Umbilical cord (tissue), 2 donors: ENCODE measurements at places on chromosomes 2 and 18. TPM values are rescaled to one million over a fixed set of nuclear protein-coding genes. Genes with fewer than 3 reads are reported as not detected.
A peak's percentile ranks its signal among the peaks of the same experiment; 100 is the strongest.

Gene NEB
- total RNA-seq = 9.6 TPM

- no peak for DNase-seq
Observed at GRCh38 chr2:197181491-197181890, 129.1 kb downstream of the ANKRD44 start.

- no peak for DNase-seq
Observed at GRCh38 chr18:27549335-27550039, 364.4 kb upstream of the CHST9 start.

GRCh38 chr2:191066197-191066918, 52.4 kb upstream of the STAT1 start:
- DNase-seq = no peak

GRCh38 chr2:137846993-137847392, 117.3 kb upstream of the HNMT start:
- DNase-seq = no peak

DNA sequence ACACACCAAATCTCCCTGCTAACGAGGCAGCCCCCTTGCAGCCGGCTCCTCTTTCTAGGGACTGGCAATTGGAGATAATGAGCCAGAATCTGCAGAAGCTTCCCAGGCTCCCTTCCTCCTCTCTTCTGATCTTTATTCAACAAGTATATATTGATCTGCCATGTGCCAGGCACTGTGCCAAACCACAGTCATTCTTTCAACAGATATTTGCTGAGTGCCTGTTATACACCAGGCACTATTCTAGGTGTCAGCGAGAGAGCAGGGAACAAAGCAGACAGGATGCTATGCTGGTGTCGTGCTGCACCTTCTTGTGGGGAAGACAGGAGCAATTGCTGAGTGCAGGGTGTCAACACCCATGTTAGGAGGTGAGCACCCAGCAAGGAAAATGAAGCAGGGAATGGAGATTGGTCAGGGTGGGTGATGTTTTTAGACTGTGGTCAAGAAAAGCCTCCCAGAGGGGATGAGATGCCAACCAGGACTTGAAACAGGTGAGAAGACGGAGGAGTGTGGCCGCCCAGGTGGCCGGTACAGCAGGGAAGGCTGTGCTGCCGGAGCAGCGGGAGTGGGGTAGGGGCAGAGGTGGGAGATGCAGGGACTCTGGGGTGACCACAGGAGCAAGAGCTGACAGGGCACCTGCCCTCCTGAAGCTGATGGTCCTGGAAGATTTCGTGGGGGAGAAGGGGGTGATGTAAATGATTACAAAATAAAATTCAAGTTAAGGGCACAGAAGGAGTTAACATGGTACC, 307.6 kb upstream of the RAB12 start:
- no peak for DNase-seq

- no peak for DNase-seq
Observed at GRCh38 chr2:40199771-40200170, 252.1 kb downstream of the SLC8A1 start.

GRCh38 chr2:176768185-176768584, 444.4 kb upstream of the HNRNPA3 start:
- DNase-seq = no peak

Gene ALLC
- 0.48 TPM for total RNA-seq

DNA sequence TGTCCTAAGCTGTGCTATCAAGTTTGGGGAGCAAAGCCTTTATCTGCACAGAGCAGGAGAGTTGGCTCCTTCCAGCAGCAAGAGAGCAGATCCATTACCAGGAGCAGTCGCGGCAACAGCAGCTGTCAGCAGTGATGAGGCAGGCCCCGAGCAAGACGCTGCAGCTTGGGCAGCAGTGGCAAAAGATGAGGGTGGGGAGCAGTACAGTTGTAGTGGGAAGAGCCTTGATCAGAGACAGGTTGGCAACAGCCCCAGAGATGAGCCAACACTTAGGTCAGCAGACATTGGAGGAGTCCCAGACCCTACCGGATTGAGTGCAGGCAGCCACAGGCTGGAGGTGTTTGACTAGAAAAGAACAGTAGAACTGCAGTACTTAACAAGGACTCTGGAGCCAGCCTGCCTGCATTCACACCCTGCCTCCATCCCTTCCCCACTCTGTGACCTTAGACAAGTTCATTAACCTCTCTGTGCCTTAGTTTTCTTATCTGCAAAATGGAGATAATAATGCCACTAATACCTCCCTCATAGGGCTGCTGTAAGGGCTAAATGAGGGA, 117.1 kb upstream of the SERTAD2 start:
- DNase-seq = peak; percentile 96

Gene NT5DC4
- 1.2 TPM for total RNA-seq

Gene LRPPRC
- 84.7 TPM for total RNA-seq

Gene MC5R
- 1.7 TPM for total RNA-seq

DNA sequence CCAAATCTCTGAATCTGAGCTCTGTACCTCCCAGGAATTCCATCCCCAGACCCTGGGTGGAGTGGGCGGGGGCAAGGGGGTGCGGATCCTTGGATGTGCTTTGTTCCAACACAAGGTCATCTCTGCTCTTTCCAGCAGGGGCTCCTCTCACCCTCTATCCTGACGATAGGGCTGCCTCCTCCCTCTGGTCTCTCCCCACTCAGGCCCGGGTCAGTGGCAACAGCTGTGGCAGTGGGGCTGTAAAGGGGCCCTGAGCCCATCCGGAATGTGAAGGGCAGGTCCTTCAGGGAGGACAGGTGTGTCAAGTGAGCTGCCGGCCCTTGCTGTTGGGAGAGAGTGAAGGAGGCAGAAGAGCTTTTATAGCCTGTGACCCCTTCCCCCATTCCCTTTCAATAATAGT, 167.8 kb downstream of the CELF4 start:
- DNase-seq = no peak

Gene NBAS
- 116 TPM for total RNA-seq

DNA sequence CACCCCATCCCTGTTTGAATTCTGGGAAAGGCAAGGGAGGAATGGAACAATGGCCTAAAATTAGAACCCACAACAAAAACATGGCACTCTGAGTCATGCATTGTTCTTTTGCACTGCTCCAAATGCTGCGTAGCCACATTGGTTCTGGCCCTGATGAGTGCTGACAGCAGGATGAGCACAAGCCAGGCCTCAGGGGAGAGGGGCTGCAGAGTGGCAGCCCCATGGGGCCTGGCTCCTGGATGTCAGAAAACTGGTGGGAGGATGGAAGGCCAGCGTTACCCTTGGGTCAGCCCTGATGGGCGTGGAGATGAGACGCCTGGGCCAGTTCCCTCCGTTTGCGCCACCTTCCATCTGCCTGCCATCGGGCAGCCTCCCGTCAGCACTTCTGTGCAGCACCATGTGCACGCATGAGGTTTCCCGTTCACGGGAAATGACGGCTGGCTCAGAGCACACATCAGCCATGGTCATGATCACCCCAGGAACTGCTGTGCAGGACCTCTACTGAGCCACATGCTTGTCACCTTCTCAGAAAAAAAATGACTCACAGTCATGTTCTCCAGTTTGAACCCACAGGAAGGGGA, 65.6 kb downstream of the CYP26B1 start:
- no peak for DNase-seq

Gene SNORC
- 0.24 TPM for total RNA-seq

Gene PKDCC
- total RNA-seq = 93.2 TPM

- DNase-seq = peak; percentile 12
Observed at GRCh38 chr2:233165895-233166661, 85.4 kb upstream of the ATG16L1 start.

DNA sequence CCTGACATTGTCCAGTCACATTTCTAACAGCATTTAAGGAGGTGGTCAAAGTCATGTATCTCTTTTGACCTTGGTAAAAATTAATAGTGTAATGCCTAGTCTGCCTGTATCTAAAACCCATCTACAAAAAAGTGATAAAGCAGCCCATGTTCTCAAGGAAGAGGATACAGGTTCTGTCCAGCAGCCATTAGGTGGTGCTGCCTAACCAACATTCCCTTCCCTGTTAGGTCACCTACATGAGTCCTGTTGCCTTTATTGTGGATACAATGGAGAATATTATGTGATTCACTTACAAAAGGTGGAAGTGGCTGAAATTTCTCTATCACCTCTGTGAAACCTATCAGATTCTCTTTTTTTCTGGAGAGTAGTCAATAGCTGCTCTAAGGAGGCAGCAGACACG, 52.5 kb downstream of the AQP4 start:
- DNase-seq = peak; percentile 73
